Activated CD4-positive, alpha-beta memory T cell treated with anti-CD3 and anti-CD28 coated beads for 36 hours (primary cell): ENCODE measurements at places on chromosomes 16 and 17. TPM values are rescaled to one million over a fixed set of nuclear protein-coding genes. Genes with fewer than 3 reads are reported as not detected.

- H3K4me3 ChIP-seq, result peak overlapping the region; percentile 3
- peaks cover 1% of the 10 kb centered on the region for H3K27me3 ChIP-seq
- peaks cover 45% of the 10 kb centered on the region for H3K4me1 ChIP-seq
- H3K27ac ChIP-seq, result peak overlapping the region; percentile 55
Measured at GRCh38 chr17:72422505-72423285, 301.9 kb downstream of the SOX9 start.

GRCh38 chr17:9798724-9799123 is 7.3 kb upstream of the DHRS7C start:
- no peak overlapping the region for H3K27ac ChIP-seq
- no peaks in the 10 kb centered on the region for H3K36me3 ChIP-seq
- peaks cover 10% of the 10 kb centered on the region for H3K27me3 ChIP-seq
- no peak for DNase-seq
- H3K4me1 ChIP-seq, result no peaks in the 10 kb centered on the region
- no peak overlapping the region for H3K4me3 ChIP-seq

The NRN1L gene
- not detected for total RNA-seq

The PYY gene
- total RNA-seq, result not detected

The KRTAP2-2 gene
- total RNA-seq, result not detected
